ENCODE measurements at places on chromosomes 11 and 22.

GRCh38 chr11:64745189-64745520 is 1.2 kb upstream of the RASGRP2 start:
- no peak for DNase-seq

DNA sequence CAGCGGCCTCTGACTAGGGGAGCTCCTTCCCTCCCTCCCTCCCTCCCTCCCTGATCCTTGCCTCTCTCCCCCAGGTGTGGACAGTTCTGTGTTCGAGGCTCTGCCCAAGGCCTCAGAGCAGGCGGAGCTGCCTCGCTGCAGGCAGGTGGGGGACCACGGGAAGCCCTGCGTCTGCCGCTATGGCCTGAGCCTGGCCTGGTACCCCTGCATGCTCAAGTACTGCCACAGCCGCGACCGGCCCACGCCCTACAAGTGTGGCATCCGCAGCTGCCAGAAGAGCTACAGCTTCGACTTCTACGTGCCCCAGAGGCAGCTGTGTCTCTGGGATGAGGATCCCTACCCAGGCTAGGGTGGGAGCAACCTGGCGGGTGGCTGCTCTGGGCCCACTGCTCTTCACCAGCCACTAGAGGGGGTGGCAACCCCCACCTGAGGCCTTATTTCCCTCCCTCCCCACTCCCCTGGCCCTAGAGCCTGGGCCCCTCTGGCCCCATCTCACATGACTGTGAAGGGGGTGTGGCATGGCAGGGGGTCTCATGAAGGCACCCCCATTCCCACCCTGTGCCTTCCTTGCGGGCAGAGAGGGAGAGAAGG is 11.1 kb upstream of the POU2F3 start:
- no peak for DNase-seq

DNA sequence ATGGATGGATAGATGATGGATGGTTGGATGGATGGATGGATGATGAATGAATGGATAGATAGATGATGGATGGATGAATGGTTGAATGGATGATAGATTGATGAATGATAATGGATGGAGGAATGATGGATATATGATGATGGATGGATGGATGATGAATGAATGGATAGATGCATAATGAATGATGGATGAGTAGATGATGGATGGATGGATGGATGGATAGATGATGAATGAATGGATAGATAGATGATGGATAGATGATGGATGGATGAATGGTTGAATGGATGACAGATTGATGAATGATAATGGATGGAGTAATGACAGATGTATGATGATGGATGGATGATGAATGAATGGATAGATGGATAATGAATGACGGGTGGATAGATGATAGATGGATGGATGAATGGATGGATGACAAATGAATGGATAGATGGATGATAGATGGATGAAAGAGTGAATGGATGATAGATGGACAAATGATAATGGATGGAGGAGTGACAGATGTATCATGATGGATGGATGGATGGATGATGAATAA is 1466.5 kb downstream of the BRD1 start:
- DNase-seq = no peak

DNA sequence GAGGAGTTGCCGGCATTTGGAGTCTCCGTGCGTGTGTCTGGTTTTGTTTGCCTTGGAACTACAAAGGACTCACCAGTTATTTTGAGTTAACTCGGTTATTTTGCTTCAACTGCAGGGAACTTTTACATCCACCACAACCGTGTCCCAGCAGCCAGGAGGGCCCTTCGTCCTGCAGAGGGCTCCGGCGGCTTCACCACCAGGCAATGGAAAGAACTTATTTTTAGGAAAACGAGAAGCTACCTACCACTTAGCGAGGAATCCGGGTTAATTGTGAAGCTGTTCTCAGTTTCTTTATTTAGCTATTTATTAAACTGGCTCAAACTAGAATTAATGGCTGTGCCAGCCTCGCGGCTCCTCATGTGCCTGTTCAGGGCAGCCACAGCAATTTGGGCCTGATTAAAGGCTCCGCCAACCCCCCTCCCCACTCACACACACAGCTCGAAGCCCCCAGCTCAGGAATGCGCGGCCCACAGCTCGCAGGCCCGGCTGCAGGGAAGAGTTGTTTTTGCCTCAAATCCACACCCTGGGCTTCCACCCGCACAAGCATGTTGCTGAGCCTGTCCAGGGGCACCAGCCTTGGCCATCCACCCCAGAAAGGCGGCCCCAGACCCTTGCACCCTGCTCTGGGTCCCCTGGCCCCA is 55.9 kb upstream of the FGF3 start:
- DNase-seq = no peak

DNA sequence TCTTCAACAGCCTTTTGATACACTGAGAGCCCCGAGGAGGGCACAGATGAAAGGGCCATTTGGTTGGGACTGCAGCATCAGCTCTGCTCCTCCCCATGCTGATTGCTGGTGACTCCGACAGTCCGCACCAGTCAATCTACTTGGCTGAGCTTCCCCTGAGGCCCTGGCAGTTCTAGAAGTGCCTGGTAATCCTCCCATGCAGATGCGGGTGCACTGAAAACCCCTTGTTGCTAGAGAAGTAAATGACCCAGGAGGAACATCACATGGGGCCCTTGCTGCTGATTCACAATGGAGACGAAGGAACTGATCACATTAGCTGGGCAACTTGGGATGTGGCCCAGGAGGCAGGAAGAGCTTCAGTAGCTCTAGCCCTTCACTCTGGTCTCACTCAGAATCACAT is 35.2 kb upstream of the RIC3 start:
- DNase-seq = no peak

DNA sequence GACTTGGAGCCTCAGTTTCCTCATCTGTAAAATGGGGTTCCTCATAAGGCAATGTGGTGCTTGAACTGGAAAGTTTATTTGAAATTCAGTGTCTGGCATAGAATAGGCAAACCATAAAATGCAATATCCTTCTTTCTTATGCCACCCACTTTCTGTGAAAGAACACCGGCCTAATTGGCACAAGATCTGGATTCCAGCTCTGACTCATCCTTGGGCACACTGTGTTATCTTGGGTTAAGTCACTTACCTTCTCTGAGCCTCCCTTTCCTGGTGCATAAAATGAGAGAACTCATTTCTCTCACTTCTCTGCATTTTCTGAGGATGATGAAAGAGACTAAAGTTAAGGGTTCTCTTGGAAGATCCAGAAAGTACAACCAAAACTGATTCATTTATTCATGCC is 5.1 kb downstream of the INSC start:
- DNase-seq = no peak

GRCh38 chr11:8740129-8740528 is 57.5 kb downstream of the RPL27A start:
- no peak for DNase-seq

DNA sequence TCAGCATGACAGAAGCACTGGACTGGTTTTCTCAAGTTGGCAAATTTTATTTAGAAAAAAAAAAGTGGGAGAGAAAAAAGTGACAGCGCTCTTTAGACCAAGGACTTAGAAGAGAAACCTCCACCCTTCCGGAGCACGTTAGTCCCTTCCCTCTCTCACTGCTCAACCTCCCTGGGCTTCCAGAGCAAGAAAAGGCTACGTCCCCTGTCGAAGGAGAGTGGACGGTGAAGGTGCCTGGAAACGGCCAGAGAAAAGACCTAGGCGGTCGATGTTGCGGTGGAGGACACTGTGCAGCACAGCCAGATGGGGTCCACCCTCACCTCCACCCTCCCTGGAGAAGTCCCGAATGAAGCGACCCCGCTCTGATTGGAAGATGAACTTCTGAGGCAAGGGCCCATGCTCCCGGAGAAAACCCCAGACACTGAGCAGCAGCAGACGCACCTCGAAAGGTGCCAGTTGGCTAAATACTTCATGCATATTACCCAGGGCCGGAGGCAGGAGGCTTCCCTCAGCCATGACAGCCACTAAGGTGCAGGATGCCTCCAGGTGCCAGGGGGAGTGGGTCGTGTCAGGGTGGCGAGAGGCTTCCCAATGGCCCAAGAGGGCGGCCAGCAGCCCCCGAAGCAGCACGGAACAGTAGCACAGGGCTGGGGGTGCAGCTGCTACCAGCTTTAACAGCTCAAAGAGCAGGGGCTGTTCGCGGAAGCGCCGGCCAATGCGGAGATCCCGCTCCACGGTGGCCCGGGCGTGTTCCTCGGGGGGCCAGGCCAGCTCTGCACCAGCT is 604 bp upstream of the GANAB start:
- DNase-seq = no peak

- peak; percentile 65 for DNase-seq
Measured at GRCh38 chr11:122183933-122184332, 67.9 kb upstream of the BLID start.

DNA sequence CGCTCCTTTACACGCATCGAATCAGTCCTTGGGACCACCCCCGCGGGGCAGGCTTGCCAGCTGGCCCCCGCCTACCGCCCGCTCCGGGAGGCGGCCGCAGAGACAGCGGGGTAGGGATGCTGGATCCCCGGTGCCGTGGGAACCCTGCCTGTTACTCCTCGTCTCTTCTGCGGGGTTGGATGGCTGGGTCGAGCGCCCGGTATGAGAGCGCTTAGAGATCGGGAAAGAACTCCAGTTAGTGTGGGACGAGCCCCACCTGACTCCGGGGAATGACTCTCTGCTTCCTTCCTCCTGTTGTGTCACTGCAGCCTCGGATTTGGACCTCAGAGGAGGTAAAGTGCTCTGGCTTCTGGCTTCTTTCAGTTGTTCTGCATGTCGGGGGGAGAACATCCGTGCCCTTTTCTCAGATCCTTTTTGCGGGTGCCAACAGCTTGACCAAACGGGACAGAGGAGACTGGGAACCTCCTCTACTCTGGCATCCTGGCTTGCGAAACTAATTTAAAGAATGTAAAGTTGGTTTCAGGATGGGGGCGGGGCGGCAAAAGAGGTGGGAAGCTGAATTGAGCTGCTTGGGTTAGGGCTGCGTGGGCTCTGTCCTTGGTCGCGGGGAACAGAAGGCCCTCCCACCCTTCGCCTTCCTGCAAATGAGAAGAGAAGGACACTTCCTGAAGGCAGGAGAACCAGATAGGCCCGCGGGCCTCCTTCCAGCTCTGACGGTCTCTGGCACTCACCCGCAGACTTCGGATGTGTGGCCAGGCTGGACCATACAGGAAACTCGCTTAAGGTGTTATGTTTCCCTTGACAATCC is 938 bp downstream of the LAYN start:
- DNase-seq = peak; percentile 90

GRCh38 chr11:128593281-128593680 is 5.9 kb upstream of the ETS1 start:
- peak; percentile 86 for DNase-seq

DNA sequence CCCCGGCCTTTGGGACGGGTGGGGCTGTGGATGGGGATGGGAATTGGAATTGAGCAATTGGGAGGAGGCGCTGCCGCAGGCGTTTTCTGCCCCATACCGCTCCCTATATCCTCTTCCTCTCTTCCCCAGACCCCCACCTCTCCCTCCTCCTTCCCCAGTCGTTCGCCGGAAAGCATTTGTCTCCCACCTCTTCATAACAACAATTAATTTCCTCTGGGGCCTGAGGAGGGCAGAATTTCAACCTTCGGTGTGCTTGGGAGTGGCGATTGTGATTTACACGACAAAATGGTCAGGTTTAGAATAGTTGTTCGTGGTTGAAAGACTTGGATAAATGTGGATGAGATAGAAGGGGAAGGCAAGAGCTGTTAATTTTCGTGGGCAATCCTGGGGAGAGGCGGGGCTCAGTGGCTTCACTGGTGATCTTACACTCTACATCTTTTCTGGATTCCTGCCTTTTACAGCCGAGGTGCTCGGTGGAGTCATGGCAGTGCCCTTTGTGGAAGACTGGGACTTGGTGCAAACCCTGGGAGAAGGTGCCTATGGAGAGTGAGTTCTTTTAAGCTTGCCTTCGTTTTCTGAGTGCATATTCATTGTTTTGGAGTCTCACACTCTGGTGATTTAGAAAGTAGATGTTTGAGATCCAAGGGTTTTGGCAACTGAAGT is 1.5 kb downstream of the CHEK1 start:
- DNase-seq = peak; percentile 97

DNA sequence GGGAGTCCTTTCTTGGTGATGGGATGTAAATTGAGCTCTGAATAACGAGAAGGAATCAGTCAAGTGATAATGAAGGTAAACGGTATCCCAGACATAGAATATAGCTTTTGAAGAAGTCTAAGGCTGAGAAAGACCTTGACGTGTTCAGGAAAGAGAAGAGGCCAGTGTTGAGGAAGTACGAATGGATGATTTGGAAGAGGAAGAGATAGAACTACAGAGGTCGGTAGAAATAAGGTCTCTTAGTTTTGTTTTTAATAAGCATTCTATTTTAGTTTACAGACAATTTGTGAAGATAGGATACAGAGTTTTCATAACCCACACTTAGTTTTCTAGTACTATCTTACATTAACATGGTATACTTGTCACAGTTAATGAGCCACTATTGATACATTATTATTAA is 1598.1 kb downstream of the FAM181B start:
- no peak for DNase-seq

DNA sequence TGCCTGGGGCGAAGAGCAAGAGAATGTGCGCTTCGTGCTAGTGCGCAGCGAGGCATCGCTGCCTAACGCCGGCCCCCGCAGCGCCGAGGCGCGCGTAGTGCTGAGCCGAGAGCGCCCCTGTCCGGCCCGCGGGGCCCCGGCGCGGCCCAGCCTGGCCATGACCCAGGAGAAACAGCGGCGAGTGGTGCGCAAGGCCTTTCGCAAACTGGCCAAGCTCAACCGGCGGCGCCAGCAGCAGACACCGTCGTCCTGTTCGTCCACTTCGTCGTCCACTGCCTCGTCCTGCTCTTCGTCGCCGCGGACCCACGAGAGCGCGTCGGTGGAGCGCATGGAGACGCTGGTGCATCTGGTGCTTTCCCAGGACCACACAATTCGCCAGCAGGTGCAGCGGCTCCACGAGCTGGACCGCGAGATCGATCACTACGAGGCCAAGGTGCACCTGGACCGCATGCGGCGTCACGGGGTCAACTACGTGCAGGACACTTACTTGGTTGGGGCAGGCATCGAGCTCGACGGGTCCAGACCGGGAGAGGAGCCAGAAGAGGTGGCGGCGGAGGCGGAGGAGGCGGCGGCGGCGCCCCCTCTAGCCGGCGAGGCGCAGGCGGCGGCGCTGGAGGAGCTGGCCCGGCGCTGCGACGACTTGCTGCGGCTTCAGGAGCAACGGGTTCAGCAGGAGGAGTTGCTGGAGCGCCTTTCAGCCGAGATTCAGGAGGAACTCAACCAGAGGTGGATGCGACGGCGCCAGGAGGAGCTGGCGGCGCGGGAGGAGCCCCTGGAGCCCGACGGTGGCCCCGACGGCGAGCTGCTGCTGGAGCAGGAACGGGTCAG is 1.0 kb downstream of the RASSF10 start:
- DNase-seq = peak; percentile 21

GRCh38 chr22:36356708-36357624 is 30.8 kb downstream of the MYH9 start:
- no peak for DNase-seq
